Mesothelial cell of epicardium (in vitro differentiated cells): ENCODE measurements at places on chromosomes 4 and X. TPM values are rescaled to one million over a fixed set of nuclear protein-coding genes. Genes with fewer than 3 reads are reported as not detected.

DNA sequence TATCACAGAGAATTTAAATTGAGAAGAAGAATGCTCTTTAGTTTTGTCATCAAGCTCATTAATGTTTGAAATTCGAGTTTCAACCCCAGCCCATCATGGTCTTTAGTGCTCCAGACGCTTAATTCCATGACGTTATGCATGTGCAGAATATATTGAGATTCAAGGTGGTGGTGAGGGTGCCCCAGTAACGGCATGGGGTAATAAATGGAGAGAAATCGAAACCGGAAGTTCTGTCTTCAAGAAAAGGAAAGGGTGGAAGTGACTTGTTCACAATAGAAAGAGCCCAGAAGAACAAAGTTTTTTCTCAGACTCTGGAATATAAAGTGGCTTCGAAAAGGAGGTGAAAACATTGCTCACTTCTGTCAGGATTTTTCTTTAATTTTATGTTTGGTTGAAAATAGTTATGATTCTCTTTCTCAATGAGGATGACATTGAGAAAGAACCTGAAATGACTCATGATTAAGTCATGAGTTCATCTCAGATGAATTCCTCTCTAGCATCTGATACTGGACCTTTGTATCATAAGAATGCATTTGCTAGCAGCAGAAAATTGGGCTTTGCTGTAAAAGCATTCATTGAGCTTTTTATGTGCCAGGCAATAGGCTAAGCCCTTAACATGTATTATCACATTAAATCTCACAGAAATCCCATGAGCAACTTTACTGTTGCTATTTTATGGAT, 779 bp upstream of the DDX60L start:
- DNase-seq = no peak

Gene XKRX
- 0.90 to 1.0 TPM (median 0.96 TPM) in 3 replicates for total RNA-seq

DNA sequence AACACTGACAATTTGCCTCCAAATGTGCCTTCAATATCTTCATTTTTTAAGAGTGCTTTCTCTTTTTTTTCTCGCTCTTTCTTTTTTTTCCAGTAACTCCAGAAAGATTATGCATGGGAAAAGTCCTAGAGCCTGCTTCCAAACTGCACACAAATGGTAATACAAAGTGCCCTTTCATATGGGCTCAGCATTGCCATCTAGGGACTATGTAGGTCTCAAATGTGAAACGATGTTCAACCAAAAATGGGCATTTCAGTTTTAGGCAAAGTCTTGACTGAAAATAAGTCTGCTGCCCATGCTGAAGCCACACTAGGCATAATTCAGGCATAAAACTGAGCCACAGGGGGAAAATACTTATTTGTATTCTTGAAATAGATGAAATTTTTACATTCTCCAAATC, 65.6 kb downstream of the SYNPO2 start:
- DNase-seq = no peak

Gene NOX1
- total RNA-seq = not detected in 3 replicates

GRCh38 chr4:13876131-13876530, 248.6 kb upstream of the BOD1L1 start:
- DNase-seq = no peak

Gene PLS3
- total RNA-seq = 417 to 443 TPM (median 428 TPM) in 3 replicates

GRCh38 chrX:119828446-119828845, 24.3 kb downstream of the UPF3B start:
- DNase-seq = no peak

DNA sequence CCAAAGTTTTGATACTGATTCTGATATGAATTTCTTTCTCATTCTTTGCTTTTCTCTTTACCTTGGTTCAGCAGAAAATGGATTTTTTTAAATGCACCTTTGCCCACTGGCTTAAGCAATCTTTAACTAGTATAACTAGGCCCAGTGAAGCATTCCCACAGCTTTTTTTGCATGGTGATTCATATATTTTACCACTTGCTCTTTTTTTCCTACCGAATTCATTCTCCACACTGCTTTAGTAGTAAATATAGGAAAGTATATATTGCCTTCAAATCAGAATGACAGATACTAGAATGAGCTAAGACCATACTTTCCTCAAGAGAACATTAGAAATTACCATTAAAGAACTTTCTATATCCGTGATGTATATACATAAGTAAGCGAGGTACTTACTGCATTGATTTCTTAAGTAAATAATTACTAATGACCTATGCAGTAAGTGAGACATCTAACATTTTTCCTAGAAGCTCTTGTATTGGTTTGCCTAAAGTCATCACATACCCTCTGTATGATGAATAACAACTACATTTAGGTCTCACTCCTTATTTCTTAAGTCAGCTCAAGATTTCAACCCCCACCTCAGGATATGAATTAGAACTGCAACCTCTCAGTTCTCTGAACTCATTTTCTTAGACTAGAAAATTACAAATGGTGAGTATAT, 44.2 kb downstream of the SLC4A4 start:
- no peak for DNase-seq

DNA sequence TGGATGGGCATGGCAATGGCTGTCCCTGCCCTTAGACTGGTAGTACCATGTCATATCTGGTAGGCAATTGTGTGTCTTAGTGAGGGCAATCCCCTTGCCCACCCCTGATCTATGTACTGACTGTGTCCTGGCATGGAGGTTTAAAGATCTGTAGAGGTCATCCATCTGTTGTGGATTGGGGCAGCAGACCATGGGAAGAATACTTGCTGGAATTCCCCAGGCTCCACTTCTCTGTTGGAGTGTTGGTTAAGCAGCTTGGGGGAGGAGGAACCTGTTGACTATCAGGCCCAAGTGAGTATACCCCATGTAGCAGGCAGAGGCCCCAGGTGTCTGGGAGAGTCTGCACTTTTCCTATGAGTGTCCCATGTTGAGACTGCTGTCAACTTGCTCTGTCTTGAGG, 246.7 kb upstream of the DIPK2B start:
- DNase-seq = no peak

GRCh38 chrX:106707771-106708454, 18.6 kb upstream of the RNF128 start:
- DNase-seq = no peak

- no peak for DNase-seq
Observed at GRCh38 chrX:154367474-154368308, 6.7 kb downstream of the FLNA start.
